Stimulated activated CD8-positive, alpha-beta memory T cell treated with anti-CD3 and anti-CD28 coated beads, Interleukin-4, amount 100 ng/mL, for 1 hour (primary cell): ENCODE measurements at places on chromosomes 7 and 10.

DNA sequence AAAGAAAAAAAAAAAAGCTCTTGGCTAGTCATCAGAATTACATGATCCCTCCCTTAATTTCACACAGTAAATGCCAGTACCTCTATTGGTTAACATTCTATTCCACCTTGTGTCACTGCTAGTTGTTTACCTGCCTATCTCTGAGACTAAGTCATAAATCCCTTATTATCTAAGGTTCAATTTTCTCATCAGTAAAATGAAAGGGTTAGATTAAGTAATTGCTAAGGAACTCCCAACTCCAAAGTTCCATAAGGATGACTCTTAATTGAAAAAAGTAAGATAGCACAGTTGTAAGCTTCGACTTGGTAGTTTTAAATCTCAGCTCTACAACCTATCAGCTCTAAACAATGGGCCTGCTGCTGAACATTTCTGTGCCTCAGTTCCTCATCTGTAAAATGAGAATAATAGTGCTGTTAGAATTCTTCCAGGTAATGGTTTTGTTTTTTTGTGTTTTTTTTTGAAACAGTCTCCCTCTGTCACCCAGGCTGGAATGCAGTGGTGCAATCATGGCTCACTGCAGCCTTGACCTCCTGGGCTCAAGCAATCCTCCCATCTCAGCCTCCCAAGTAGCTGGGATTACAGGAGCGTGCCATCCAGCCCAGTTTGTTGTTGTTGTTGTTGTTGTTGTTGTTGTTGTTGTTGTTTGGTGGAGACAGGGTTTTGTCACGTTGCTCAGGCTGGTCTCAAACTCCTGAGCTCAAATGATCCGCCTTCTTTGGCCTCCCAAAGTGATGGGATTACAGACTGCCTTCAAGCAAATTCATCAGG lies 35.6 kb downstream of the SRPK2 start:
- no peak for DNase-seq

DNA sequence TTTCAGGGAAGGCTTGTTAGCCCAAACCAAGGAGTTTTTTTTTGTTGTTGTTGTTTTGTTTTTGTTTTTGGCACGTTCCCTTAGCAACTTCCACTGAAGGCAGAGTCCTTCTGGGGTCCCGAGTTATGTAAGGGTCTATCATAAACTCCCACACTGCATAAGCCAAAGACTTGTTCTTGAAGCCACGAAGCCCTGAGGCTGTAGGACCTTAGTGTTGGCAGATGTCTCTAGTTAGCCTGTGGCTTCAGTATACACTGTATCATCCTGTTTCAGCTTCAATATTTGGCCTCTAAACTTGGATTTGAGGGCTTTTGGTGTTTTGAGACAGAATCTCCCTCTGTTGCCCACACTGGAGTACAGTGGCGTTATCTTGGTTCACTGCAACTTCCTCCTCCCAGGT lies 13.6 kb downstream of the KPNA7 start:
- no peak for DNase-seq

GRCh38 chr10:49610114-49610457 lies at the start of gene SLC18A3:
TSS of gene SLC18A3 (plus strand) at chr10:49610310. CDS start at chr10:49610741, 431 bp downstream.
- DNase-seq = no peak

- DNase-seq = no peak
Measured at GRCh38 chr10:34427911-34428216, 387.2 kb downstream of the PARD3 start.

DNA sequence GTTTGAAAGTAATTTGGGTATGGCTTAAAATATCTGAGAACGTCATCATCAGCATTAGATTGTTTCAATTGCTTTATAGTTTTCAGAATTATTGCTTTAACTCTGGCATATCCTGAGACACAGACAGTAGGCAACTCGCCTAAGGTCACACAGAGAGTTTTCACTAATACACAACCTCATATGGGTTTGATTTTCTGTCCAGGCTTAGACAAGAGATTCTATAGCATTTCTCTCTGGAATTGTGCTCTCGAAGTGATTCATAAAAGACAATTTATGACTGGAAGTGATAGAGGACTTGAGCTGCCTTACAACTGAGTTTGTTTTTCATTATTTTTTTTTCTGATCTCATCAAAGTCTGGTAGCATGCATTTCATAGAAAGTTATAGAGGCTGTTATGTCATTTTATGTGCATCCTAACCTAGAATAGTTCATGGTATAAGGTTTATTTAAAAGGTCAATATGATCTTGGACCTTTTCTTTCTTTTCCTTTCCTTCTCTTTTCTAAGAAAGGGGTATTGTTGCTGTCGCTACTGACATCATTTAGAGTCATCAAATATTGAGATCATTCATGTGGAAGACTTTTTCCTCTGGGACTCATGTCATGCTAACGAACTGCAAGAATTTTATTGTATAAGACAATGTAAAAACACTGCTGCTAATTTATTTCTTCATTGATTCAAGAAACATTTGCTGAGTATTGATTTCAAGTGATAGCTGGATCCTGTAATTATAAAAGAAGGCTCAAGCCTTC lies 278.2 kb downstream of the PLXDC2 start:
- DNase-seq = no peak

- DNase-seq = no peak
Measured at GRCh38 chr7:573269-573932, 53.8 kb upstream of the PDGFA start.

GRCh38 chr7:45579391-45579801 lies 5.2 kb downstream of the ADCY1 start:
- DNase-seq = no peak

- no peak for DNase-seq
Measured at GRCh38 chr7:123424463-123424862, 109.9 kb downstream of the IQUB start.

- DNase-seq = no peak
Measured at GRCh38 chr10:89894051-89894450, 192.7 kb downstream of the KIF20B start.

DNA sequence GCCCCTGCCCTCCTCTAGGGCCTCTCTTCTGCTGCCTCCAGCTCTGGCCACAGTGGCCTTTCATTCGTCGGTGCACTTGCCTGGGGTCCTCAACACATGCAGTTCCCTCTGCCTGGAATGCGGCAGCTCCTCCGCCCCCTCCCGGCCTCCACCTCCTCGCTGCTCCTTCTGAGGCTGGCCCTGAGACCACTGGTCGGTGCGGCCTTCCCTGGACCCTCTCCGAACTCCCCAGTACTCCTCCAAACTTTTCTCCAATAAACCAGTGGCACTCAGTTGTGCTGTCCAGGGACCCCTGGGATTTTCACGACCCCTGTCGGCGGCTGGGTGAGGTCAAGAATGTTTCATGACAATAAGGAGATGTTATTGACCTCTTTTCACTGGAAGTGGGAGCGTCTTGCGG lies 53.5 kb downstream of the BMS1 start:
- no peak for DNase-seq

DNA sequence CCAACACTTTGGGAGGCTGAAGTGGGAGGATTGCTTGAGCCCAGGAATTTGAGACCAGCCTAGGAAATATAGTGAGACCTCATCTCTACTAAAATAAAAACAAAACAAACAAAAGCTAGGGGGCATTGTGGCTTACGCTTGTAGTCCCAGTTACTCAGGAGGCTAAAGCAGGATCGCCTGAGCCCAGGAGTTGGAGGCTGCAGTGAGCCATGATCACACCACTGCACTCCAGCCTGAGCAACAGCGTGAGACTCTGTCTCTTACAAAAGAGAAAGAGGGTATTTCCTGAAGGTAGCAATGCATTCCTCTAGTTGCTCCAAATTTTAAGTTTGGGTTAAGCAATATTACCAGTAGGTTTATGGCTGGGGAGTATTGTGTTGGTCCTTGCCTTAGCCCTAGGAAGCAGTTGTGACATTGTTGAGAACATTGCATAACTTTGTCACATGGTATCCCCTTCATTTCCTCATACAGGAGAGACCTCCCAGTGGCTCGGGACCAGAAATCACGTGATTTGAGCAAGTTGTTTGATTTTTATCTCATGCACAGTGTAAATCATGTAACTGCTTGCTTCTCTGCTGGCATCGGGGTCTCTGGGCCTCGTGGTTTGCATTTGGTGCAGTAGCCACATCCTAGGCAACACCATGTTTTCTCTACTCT lies 23.3 kb upstream of the SMARCD3 start:
- no peak for DNase-seq

GRCh38 chr7:70622936-70623335 lies 509.0 kb upstream of the GALNT17 start:
- DNase-seq = no peak

DNA sequence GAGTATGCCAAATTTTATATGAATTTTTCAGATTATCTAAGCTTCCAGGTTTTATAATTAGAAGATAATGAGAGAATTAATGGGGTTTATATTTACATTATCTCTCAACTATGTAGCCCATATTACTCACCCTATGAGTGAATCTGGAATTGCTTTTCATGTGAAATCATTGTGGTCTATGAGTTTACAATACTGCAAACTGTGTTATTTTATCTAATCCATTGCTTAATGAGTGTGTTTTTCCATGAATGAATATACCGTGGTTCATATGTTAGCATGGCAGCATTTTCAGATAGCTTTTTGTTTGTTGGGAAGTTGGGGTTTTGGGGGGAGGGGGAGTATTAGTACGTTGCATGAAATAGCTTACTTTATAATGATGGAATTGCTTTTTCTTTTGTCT lies 44.5 kb downstream of the FGFBP3 start:
- no peak for DNase-seq

GRCh38 chr7:8131694-8132605 lies 130.0 kb downstream of the ICA1 start:
- no peak for DNase-seq

GRCh38 chr7:24574950-24575349 lies 1.7 kb downstream of the PALS2 start:
- no peak for DNase-seq

GRCh38 chr7:92873776-92874175 lies 37.4 kb upstream of the CDK6 start:
- no peak for DNase-seq

DNA sequence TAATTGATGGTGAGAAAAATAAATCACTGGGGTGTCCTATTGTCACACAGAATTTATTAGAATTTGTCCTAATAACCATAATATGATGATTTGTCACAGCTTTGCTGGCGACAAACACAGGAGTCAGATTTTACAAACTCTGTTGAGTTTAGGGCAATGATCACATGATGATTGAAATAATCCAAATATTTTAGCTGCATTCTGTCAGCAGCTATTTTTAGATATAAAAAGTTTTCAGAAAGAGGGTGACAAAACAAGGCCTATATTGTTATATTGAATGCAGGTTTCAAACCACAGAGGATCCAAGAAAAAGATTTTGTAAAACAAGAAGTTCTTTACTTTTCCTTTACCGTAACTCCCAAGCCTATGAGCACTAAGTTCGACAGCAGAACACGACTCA lies 178.8 kb downstream of the ADAM12 start:
- no peak for DNase-seq

- DNase-seq = no peak
Measured at GRCh38 chr7:105800442-105800841, 76.0 kb downstream of the ATXN7L1 start.

GRCh38 chr7:74092321-74092963 lies 8.8 kb downstream of the LIMK1 start:
- no peak for DNase-seq

- DNase-seq = no peak
Measured at GRCh38 chr7:151900986-151901621, 24.2 kb upstream of the PRKAG2 start.

DNA sequence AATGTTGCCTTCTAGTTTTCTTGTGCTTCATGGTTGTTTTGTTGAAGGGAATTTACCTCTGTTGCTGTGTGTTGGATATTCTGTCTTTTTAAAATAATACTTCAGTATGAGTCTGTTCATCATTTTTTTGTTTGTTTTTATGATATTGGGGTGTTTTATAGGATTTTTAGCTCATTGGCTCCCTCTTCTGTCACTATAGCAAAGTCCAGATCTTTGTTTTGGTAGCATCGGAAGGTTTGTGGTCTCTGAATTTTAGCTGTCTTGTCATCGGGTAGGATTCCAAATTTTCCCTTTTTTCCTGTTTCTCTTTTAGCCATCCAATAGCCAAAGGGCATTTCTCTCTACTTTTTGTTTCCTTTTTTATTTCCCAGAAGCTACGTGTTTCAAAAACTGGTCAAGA lies 91.4 kb downstream of the EXOC4 start:
- DNase-seq = no peak

DNA sequence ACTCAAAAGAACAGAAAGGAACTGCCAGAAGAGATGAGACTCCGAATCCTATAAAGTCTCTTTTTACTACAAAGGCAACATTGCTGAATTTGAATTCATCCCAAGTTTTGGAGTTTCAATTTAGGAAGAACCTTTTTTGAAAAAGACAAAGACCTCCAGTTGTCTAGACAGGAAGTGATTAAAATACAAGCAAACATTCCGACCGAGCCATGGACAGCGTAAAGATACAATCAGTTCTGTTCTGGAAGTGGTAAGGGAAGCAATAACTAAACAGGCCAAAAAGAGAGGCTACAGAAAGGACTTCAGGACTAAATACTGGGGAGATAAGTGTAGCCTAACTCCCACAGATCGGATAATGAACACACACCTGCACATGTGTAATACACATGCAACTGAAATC lies 101.0 kb downstream of the SMURF1 start:
- DNase-seq = no peak

GRCh38 chr10:12308057-12308456 lies 41.3 kb upstream of the CAMK1D start:
- no peak for DNase-seq

DNA sequence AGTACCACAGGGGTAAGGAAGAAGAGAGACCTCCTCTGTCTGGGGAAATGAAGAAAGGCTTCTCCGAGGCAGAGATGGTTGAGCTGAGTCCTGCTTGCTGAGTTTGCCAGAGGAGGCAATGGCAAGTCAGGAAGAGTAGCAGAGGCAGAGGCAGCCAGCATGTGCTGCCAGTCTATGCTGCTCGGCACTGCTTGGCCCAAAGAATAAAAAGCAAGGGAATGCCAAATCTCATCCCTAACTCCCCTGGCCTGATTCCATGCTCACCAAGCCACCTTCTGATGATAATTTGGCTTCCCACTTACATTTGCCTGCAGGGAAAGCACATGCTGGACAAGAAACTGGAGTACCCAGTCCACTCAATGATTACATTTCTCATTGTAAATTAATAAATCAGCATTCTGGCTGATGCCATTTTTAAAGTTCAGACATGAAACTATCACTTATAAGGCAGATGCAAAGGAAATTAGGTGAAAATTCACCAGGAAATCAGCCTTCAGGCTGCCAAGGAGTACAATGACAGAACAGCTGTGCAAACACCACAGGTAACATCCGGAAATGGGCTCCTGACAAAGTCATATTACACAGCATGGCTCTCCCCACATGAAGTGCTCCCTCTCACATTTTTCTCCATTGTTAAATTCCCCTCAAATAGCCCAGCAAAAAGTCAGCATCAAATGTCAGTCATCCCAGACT lies 245.9 kb downstream of the MTERF1 start:
- no peak for DNase-seq

DNA sequence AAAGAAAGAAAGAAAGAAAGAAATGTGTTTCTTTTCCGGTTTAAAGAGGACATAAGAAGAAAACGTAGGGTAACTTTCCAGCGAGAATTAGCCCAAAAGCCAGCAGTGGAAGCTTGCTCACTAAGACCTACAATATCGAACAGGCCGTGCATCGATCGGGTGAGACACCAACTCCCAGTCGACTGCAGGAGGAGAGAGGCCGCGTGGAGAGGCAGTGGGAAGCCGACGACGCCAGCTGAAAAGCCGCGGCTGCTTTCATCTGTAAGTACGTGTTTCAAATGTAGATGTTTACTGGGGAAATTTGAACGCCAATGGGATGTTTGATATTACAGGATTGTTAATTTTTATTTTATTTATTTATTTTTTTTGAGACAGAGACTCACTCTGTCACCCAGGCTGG lies 28.6 kb upstream of the GIMAP8 start:
- DNase-seq = no peak

GRCh38 chr10:70499836-70500167 lies 21.2 kb downstream of the PALD1 start:
- DNase-seq = no peak
